Placental pericyte (primary cell): ENCODE measurements at places on chromosomes 11 and 22. TPM values are rescaled to one million over a fixed set of nuclear protein-coding genes. Genes with fewer than 3 reads are reported as not detected.

OR5A1 gene
- not detected in 2 replicates for total RNA-seq

IFITM10 gene
- 0.22 and 0.43 TPM in 2 replicates for total RNA-seq

ABCG4 gene
- 0.66 TPM in 1 of 2 replicates, not detected in the other for total RNA-seq

CHRDL2 gene
- not detected in 2 replicates for total RNA-seq

BDNF gene
- total RNA-seq, result 34.9 and 59.3 TPM in 2 replicates

KCNQ1OT1 gene
- total RNA-seq, result 3.5 and 4.2 TPM in 2 replicates

POU2AF1 gene
- total RNA-seq, result not detected in 2 replicates

CEP126 gene
- total RNA-seq, result 0.66 and 0.72 TPM in 2 replicates

POLR2F gene
- total RNA-seq, result 19.0 and 23.2 TPM in 2 replicates

CYP2D6 gene
- 0.14 and 0.44 TPM in 2 replicates for total RNA-seq

MMP10 gene
- 0.22 and 22.3 TPM in 2 replicates for total RNA-seq

SCGB1D2 gene
- not detected in 2 replicates for total RNA-seq

NCAM1 gene
- 0.66 and 4.6 TPM in 2 replicates for total RNA-seq

EIF3L gene
- total RNA-seq, result 293 and 364 TPM in 2 replicates
